Left ventricle myocardium superior (tissue), 1 donor: ENCODE measurements at places on chromosomes 16 and 17. TPM values are rescaled to one million over a fixed set of nuclear protein-coding genes. Genes with fewer than 3 reads are reported as not detected.
A peak's percentile ranks its signal among the peaks of the same experiment; 100 is the strongest.

The CRHR1 gene
- not detected for total RNA-seq

The TADA2A gene
- total RNA-seq = 10.4 TPM

The CYBA gene
- total RNA-seq = 48.6 TPM

The CTRL gene
- total RNA-seq = 0.37 TPM

The DNASE1L2 gene
- total RNA-seq = 0.47 TPM

The ITGAX gene
- 3.2 TPM for total RNA-seq

The FDXR gene
- total RNA-seq = 4.5 TPM

The TEKT5 gene
- total RNA-seq = not detected

The CNGB1 gene
- not detected for total RNA-seq

DNA sequence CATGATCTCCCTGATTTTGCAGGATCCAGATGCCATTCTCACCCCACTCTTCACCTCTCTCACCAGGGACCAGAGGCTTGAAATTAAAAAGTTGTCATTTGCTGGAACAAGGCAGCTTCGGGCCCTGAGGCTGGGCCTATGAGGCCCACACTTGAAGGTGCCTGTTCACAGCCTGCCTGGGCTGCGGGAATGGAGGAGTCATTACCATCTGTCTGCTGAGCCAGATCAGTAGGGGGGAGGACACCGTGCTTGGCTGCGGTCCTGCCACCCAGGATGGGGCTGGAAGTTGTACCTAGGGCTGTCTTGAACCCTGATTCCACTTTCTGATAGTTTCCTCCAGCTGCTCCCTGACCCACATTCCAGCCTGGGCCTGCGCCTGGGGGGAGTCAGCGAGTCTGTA lies 208.3 kb upstream of the N4BP1 start:
- DNase-seq = no peak

GRCh38 chr17:48179071-48179945 lies 71.7 kb downstream of the SNX11 start:
- DNase-seq = no peak

DNA sequence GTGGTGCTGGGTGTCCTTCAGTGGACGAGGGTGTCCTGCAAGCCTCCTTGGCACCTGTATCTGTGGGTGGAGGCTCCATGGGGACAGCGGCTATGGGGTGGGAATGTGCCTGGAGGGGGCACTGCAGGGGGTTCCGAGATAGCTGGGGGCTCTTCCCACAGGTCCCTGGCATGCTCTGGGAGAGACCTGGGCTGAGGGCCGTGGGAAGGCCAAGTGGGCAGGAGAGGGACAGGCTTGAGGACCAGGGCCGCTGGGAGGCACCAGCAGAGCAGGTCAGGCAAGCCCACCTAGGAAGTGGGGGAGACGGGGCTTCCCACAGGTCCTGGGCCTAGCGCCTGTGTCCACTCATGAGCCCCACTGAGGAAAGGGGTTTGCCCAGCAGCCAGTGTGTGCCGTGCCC lies 9.7 kb downstream of the LRRC75A start:
- no peak for DNase-seq

DNA sequence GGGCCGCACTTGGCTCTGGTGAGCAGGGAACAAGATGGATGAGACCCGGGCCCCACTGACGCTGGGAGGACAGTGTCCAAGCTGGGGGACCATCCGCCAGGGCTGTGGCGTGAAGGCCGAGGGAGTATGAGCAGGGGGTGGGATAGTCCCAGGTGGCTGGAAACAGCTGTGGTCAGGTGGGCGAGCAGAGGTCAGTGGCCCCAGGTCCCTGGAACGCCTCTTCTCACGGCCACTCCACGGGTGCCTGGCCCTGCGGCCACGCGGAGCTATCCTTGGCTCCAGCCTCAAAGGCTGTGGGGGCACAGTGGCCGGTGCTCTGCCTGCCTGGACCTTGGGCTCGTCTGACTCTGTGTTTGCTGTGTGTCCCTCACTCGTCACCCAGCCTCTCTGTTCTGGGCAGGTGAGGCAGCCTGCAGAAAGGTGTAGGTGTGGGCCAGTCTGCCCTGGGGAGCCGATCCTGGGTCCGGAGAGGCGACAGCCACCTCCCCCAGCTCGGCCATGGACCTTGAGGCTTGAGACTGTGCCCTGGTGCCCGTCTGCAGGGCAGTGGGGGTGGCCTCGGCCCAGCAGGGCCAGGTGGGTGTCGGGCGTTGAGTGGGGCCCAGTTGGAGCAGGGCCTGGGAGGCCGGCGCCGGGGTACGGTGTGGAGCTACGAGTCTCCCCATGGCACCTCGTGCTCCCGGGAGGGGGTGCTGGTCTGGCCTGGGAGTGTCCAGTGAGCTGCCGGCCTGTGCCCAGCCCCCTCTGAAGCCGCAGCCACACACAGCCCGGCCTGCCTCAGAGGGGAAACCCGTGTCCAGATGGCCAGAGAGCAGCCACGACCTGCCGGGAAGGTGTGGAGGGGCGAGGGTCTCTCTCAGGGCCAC lies 10.0 kb downstream of the CACNA1H start:
- no peak for DNase-seq

GRCh38 chr17:77124192-77124889 lies 16.4 kb upstream of the SEC14L1 start:
- DNase-seq = peak; percentile 35

GRCh38 chr17:29176558-29177351 lies 3.4 kb downstream of the MYO18A start:
- peak; percentile 77 for DNase-seq

DNA sequence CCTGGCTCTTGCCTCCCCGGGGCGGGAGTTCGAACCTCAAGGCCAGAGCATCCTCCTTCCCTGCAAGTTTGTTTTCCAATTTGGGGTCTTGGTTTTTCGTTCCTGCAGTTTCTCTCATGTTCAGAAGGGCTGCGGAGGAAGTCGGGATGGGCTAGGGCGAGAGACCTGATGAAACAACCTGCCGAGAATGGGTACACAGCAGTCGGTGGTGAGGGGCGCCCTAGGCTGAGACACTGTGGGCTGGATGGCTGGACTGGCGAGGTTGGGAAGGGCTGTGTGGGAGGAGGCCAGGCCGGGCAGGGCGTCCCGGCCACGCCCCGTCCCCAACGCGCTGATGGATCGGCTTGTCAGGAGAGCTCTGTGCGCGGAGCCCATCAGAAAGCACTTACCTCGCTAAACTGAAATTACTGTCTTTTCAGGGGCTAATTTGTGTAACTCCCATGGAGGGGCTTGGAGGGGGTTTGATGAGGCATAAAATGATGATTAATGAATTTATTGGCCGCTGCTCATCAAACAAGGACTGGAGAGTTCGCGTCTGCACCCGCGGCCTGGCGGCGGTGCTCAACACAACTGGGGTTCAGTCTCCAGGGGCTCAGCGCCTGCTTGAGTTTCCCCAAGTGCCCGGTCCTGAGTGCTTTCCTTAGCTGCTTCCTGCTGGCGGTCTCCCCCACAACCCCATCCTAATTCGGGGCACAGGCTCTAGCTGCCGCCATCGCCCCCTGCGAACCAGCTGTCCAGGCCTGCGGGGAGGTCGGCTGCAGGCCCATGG lies 9.0 kb downstream of the IRX5 start:
- DNase-seq = peak; percentile 43

- no peak for DNase-seq
Measured at GRCh38 chr17:28810437-28810836, 32.2 kb downstream of the FAM222B start.

GRCh38 chr17:78421534-78422266 lies 43.3 kb downstream of the PGS1 start:
- peak; percentile 84 for DNase-seq

DNA sequence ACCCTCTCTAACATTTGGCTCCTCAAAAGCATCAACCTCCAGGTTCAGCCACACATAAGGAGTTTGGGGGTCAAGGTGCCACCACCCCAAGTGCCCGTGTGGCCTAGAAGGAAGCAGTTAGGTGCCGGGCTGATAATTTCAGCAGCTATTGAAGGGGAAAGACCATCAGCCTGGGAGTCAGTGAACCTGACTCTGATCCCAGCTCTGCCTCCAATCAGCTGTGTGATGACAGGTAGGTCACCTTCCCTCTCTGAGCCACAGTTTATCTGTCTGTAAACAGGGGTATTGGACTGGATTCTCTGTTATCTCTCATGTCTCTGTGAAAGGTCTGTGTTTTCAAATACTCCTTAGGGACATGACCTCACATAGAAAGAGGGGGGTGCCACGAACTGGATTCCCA lies 3.9 kb downstream of the CRHR1 start:
- no peak for DNase-seq

DNA sequence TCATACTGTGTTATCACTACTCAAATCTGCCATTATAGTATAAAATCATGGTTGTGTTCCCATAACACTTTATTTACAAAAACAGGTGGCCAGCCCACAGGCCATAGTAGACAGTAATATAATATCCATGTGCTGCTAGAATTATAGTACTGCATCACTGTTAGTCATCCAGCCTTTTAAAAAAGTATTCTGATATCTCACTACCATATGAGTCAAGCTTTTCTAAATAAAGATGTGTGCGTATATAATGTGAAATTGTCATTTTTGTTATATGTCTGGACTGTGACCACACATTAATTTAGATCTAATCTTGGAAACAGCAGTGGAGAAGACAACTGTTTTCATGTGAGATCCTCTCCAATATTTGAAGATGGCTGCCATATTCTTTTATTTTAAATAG lies 1049.1 kb upstream of the GOT2 start:
- no peak for DNase-seq

- DNase-seq = no peak
Measured at GRCh38 chr17:50847566-50847965, 12.2 kb downstream of the WFIKKN2 start.

DNA sequence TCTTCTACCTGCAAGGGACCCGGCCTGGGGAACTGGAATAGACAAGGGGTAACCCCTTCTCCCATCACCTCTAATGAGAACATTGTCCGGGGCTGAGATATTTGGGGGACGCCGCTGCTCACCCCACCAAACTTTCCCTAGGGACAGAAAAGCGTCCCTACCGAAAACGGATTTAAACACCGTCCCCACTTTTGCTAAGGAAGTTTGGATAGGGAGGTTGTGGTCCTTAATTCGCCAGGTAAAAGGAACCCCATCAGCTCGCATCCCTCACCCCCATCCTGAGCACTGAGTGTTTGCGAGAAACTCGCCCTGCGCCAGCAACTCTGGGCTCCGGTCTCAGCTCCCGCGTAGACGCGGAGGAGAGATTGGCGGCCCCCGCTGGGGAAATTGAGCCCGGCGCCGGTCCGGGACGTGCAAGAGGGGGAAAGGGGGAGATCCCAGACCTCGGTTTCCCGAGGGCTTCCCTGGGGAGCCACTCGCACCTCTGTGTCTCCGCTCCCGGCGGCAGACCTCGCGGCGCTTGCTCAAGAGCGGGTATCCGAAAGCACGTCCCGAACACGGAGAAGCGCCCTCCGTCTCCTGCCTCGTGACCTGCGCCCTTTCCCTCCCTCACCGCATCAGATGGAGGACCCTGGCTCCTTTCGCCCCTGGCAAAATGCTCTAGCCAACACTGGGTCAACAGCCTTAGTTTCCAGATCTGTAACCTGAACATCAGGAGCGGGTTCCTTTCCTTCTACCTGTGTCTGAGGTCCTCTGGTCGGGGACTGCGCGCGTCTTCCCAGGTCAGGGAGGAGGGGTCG lies 3.1 kb upstream of the SOX9 start:
- DNase-seq = peak; percentile 47

DNA sequence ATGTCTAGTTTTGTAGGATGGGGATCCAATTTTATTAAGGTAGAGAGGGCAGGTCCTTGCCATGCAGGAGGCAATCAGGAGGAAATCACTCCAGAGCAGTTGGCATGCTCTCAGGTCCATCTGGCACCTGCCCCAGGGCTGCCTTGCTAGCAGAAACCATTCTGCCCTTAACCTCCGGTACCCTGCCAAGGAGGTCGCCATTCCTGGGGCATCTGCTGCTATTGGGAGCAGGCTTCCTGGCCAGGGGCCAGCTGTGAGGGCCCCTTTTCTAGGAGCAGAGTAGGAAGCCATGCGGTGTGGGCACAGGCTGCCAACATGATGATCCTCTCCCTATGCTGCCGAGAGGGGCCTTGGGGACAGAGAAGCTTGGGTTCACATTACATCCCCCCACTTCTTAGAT lies 47.6 kb upstream of the MGAT5B start:
- peak; percentile 43 for DNase-seq

DNA sequence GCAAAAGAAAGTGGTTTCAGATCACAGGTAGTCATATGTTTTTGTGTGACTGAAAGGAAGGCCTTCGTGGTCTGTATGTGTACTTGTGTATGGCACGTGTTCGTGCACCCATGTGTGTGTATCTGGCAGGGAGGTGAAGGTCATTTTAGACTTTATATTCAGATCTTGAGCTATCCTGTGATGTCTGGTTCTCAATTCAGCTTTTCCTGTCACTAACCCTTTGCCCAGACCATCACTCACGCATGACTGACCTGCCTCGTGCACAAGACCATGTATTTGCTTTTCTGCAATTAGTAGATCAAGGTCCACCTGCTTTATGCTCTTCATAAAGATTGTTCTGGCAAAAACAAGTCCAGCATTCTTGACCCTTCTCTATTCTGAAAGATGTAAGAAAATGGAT lies 139.7 kb upstream of the MAF start:
- no peak for DNase-seq
